LHCN-M2 (cell line): ENCODE measurements at places on chromosomes 11 and 22. TPM values are rescaled to one million over a fixed set of nuclear protein-coding genes. Genes with fewer than 3 reads are reported as not detected.

GRCh38 chr11:119509969-119510401 lies 87.0 kb upstream of the THY1 start:
- peak; percentile 100 for DNase-seq

DNA sequence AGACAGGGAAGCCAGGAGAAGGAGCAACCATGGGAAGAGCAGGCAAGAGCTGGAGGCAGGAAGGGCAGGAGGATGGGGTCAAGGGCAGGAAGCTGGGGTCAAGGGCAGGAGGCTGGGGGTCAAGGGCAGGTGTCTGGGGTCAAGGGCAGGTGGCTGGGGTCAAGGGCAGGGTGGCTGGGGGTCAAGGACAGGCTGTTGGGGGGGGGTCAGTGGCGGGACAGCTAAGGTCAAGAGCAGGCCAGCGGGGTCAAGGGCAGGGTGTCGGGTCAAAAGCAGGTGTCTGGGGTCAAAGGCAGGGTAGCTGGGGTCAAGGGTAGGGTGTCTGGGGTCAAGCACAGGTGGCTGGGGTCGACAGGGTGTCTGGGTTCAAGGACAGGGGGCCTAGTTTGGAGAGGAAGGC lies 24.2 kb downstream of the CPT1A start:
- DNase-seq = no peak

DNA sequence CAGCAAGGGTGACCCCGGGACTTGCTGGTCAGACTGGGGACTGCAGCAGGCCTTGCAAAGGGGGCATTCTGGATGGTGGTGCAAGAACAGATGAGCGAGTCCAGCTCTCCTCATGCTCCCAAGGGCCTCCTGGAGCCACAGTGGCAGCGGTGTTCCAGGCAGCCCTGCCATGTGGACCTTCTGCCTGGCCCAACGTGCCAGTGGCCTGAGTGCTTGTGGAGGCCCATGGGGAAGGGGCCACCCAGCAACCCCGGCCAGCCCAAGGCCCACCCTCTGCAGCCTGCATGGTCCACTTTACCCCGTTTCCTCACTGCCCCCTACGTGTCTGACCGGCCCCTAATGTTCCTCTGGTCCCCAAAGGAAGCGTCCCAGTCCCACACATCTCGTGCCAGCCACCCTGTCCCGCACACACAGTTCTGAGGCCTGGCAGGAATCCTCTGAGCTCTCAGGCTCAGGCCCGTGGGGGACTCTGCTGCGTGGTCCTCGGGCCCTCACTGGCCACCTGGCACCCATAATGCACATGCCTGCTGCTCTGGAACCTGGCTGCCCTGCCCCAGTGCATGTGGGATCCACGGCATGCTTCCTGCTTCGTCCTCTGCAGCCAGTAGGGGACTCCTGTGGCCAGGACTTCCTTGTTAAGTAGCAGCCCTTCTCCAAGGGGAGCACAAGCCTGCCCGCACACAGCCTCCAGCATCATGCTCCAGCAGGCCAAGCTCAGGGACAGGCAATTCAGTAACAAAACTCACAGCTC lies 85.5 kb downstream of the DGCR2 start:
- DNase-seq = peak; percentile 11

DNA sequence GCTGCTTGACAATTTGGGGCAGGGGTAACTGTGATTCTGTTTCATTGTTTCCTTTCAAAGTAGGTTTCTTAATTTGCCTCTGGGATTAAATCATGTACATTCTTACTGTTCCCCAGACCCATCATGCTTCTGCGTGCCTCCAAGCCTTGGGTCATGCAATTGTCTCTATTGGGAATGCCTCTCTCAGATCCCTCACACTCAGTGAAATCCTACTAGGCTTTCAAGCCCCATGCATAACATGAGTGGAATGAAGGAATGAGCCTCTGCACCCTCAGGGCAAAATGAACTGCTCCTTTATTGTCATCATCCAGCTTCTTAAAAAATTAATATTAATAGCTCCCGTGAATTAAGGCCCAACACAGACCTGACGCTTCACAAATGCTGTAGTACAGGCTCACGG lies 381.7 kb downstream of the TENM4 start:
- no peak for DNase-seq

GRCh38 chr11:58494101-58494500 lies 13.8 kb downstream of the OR5B21 start:
- DNase-seq = no peak

IGLL1 gene
- not detected in 2 replicates for total RNA-seq

FZD4 gene
- total RNA-seq = 3.2 and 5.0 TPM in 2 replicates

DNA sequence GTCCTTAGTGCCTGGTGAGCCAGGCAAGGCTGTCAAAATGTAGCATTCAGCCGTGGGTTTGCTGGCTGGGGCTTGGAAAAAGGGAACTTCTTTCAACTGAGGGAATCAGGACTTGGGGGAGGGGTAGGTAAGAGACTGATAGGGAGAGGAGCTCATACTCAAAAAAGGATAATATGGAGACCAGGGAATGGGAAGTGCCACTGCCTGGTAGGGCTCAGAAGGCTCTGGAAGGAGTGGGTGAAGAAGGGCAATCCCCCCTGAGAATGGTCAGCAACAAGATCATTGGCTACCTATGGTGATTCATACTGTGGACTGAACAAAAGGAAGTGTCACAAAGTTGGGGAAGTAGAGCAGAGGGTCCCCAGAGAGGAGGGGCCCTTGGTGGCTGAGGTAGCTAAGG lies 1.9 kb downstream of the CNGA4 start:
- DNase-seq = no peak

NLRP6 gene
- total RNA-seq = not detected in 2 replicates

RASL10A gene
- total RNA-seq = 0.06 TPM in 1 of 2 replicates, not detected in the other
